ENCODE measurements at places on chromosomes 5 and 9. TPM values are rescaled to one million over a fixed set of nuclear protein-coding genes. Genes with fewer than 3 reads are reported as not detected.

DNA sequence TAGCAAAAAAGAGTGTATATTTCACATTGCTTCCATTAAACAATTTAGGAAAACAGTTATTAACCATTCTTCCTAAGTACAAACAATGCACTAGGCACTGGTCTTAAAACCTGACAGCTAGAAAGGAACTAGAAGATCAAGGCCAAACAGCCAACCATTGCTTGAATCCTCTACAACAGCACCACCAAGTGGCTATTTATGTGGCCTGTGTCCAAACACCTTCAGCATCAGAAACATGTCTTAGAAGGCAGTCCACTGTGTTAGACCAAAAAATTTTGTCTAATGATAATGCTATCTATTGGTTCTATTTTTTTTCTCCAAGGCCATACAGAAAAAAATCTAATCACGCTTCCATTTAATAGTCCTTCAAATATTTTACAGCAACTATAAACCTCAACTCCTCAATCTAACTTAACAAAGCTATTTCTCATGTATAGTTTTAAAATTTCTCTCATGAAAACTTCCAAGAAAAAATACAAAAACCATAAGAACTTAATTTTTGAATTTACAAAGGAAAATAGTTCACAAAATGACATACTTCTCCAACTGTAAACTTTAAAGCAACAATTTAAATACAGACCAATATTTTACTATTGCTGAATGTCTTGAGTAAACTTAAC, 36.1 kb downstream of the CAAP1 start:
- DNase-seq, result peak; percentile 41

DNA sequence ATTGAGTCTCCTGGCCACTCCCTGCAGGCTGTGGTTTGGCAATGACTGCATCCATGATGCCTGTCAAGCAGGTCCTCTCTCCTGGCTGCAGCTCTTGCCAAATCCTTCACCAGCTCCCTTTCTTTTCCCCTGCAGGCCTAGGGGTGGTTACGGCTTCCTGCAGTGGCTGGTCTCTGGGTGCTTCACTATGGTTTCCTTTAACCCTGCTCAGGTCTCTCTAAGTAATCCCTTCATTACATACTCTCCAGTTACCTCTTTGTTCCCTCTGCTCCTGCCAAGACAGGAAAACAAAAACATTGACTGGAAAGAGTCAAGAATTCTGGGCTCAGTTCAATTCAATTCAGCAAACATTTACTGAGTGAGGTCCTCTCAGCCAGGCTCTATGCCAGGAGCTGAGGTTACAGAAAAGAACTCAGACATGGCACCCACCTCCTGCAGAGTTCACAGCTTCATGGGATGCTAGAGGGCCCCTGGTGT, 19.8 kb upstream of the PTPN3 start:
- no peak for DNase-seq

DNA sequence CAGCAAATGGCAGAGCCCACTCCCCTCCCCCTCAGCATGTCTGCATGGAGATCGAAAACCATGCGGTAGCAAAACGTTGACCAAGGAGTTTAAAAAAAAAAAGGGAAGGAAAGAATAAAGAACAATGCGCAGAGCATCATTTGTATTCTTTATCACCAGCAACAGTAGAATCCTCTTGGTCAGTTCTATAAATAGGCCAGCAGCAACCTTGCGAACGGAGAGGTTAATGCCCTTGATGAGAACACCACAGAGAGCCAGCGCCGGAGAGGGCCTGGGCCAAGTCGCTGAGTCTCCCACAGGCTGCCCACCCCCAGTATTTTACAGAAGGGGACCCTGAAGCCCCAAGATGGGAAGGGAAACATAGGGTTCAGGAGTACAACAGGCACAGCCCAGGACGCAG, 22.7 kb downstream of the WHRN start:
- DNase-seq, result no peak

DNA sequence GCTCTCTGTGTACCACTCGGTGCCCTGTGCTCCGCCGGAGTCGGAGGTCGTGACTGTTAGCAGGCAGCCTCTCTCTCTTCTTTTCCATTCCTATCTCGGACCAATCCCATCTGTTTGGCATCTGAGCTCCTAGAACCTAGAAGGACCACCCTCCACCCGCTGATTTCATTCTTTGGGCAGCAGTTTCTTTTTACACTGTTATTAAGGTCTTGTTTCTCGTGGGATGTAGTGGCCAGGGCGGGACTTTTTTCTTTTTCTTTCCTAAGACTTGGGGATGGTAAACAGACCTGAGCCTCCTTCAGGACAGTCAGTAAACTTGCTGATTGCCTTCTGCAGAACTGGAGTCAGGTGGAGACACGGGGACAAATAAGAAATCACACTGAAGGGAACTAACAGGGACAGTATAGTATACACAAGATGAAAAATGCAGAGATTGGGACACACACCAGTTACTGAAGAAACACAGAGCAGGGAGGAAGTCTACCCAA, 500 bp downstream of the URM1 start:
- DNase-seq, result no peak

- DNase-seq, result no peak
Observed at GRCh38 chr5:169503886-169504285, 79.7 kb upstream of the SPDL1 start.

DNA sequence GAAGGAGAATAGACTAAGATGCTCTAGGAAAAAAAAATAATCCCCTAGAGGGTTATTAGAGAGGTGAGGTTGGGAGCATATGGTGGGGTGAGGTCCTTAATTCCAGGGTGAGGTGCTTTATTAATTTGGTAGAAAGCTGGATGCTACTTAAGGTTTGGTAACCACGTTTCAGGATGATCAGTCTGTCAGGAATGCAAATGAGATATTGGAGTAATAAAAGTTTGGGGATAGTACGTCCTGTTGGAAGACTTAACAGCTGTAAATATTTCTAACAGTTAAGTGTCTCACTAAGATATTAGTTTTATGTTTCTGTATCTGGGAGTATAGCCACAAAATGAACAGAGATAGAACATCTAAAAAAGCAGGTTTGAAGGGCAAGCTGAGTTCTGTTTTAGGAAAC, 578.9 kb downstream of the CETN3 start:
- DNase-seq, result no peak

DNA sequence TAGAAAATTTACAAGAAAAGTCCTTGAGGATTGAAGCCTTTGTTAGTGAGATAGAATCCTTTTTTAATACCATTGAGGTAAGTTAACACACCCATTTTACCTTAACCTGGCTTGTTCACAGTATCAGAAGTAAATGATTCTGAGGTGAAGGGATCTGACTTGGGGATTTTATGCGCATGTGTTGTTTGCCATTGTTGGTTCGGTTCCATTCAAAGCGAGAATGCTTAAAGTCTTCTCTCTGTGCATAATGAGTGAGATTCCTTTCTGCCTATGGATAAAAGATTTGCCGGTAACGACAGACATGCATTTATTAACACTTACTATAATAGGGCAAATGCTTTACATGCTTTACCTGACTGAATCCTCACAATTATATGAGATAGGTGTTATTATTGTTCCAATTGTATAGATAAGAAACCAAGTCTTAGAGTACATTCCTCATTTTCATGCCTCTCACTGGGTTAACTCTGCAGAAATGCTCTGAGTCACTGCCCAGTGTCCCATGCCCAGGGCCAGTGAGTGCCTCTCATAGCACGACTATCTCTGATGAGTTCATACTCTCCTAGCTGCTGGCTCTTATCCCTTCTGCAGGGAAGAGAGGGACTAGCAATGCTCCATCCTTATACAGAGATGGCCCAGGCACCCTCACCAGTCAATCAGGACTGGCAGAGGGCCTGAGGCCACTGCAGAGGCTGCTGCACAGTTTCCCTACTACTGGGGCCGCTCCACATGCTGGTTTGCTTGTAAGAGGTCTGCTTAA, 54.4 kb downstream of the CMYA5 start:
- DNase-seq, result no peak

DNA sequence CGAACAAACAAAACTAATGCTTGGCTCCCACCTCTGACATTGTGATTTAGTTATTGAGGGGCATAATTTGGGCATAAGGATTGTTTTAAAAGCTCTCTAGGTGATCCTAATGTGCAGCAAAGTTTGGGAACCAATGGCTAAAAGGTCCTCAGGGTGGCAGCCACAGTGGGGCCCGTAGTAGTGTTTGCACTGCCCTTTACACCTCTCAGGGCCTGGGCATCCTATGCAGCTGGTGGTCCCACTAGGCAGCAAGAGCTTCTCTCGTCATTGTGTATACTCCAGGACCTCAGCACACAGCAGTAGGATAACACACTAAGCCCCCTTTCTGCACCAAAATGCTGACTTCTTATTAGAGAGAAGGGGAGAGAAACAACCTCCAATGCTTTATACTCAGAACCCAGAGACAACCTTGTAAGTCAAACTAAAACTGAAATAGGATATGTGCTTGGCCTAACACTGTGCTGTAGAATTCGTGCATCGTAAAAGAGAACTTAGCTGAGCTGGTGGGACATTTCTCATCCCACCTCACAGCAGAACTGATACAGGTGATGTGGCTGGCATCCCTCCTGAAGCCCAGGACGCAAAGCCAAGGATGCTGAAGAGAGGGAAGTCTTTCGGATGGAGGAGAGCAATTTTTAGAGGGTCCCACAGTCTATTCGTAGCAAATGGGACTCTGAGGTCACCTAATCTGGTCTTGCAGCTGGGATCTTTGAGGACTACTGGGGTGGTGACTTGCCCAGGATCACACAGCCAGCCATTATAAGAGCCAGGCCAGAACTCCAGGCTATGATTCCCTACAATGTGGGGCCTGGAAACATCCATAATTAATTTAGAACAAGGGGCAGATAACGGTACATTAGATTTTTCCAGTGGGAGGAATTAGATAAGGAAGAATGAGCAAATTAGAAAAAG, 1.2 kb downstream of the GLRX start:
- peak; percentile 26 for DNase-seq

DNA sequence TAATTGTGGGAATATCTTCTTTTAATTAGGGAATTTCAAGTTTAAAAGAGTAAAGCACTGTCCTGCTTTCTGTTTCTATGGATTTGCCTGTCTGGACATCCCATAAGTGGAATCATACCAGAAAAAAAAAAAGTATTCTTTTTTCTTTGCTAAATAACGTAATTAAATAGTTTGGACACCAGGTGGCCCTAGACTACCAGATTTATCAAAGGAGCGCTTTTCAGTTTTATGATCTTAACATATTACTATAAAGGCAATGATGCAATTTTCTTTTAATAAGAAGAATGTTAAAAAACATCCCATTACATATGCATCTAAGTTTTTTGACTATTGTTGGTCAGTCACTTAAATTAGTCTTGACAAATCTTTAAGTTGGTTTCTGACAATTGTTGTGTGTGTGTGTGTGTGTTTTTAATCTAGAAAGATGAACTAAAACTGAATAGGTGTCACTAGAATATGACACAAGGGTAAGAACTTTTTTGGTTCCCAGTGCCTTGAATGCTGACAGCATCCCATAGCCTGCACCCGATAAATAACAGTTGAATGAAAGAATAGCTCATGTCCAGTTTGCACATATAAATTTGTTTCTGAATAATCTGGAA, 49.5 kb downstream of the C5orf22 start:
- DNase-seq, result no peak

GRCh38 chr5:2254880-2255750, 372.4 kb upstream of the IRX4 start:
- DNase-seq, result no peak

- DNase-seq, result no peak
Observed at GRCh38 chr5:31221001-31221400, 27.5 kb downstream of the CDH6 start.

DNA sequence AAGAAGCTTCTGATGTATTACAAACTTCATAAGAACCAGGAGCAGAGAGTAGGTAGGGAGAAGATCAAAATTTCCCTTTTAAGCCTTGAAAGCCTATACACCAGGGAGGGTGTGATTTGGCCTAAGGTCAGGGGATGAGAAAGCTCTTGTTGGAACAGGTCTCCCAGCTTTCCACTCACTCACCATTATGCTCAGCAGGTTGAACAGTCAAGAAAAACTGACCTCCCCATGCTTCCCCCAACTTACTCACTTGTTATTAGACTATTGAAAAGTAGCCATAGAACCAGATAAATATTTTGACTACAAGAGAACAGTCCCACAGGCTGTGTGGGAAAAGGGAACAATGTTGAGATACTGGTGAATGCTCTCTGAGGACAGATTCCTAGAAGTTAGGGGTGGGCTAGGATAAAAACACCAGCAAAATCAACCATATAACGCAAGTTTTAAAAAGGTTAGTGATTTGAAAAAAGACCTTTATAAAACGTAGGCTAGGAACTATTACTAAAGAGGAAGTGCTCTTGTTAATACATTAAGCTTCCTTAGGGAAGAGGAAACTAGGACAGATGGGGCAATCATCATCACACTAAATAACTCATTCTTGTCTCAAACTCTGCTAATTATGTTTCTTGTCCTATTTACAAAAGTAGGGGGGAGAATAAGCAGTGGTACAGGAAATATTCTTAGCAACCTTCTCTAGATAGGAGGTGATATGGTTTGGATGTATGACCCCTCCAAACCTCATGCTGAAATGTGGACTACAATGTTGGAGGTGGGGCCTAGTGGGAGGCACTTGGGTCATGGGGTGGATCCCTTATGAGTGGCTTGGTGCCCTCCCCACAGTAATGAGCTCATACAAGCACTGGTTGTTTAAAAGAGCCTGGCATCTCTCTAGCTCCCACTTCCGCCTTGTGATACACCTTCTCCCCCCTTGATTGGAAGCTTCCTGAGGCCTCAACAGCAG, 31.0 kb downstream of the PCDHGC5 start:
- no peak for DNase-seq

- no peak for DNase-seq
Observed at GRCh38 chr5:6321078-6321477, 57.3 kb downstream of the MED10 start.

DNA sequence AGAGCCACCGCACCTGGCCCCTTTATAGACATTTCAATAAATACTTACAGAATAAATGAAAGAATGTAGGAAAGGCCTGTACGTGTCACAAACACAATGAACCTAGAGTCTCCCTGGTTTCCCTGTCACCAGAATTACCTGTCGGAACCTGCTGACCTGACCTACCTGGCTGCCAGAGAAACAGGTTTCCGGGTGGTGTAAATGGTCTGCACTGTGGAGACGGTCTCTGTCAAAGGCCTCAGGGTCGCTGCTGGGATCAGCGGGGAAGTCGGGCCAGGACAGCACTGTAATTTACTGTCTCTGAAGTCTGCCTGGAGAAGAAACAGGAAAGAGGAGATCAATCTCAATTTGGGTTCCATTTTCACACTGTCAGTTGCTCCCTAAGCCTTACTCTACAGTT, 9.3 kb upstream of the FRRS1L start:
- no peak for DNase-seq

The APBA1 gene
- 0.35 TPM for total RNA-seq

The STX17 gene
- 32.8 TPM for total RNA-seq

The RALGDS gene
- total RNA-seq, result 65.1 TPM

The LMAN2 gene
- 92.1 TPM for total RNA-seq

The SPARC gene
- total RNA-seq, result 0.30 TPM

The PCDHB3 gene
- not detected for total RNA-seq

The GABRA1 gene
- not detected for total RNA-seq

The IRF1 gene
- total RNA-seq, result 130 TPM

The SELENOP gene
- total RNA-seq, result not detected

The SLC45A2 gene
- not detected for total RNA-seq

The ADCY2 gene
- not detected for total RNA-seq

The PCDHB2 gene
- total RNA-seq, result not detected

The INSYN2B gene
- not detected for total RNA-seq

The NEUROG1 gene
- not detected for total RNA-seq

Data from activated CD4-positive, alpha-beta T cell treated with anti-CD3 and anti-CD28 coated beads for 36 hours (primary cell).